ENCODE measurements at places on chromosomes 1 and 21. TPM values are rescaled to one million over a fixed set of nuclear protein-coding genes. Genes with fewer than 3 reads are reported as not detected.

SH2D1B gene
- 0.07 TPM for total RNA-seq

PTGFR gene
- total RNA-seq: not detected

SPRR4 gene
- total RNA-seq: not detected

SPATA1 gene
- 0.14 TPM for total RNA-seq

SEMA6C gene
- 1.3 TPM for total RNA-seq

OR2T35 gene
- not detected for total RNA-seq

CACNA1S gene
- not detected for total RNA-seq

RIPK4 gene
- 28.0 TPM for total RNA-seq

NPHS2 gene
- total RNA-seq: not detected

C1orf116 gene
- total RNA-seq: 33.2 TPM

KCNJ9 gene
- under 0.01 TPM for total RNA-seq

CR1 gene
- total RNA-seq: not detected

MCOLN3 gene
- 4.4 TPM for total RNA-seq

SDE2 gene
- total RNA-seq: 66.6 TPM

TFF3 gene
- total RNA-seq: 0.21 TPM

CHRNB2 gene
- under 0.01 TPM for total RNA-seq

RORC gene
- total RNA-seq: 1.4 TPM

AMY2A gene
- total RNA-seq: not detected
